Naive thymus-derived CD8-positive, alpha-beta T cell (primary cell): ENCODE measurements at places on chromosomes 2 and 18. TPM values are rescaled to one million over a fixed set of nuclear protein-coding genes. Genes with fewer than 3 reads are reported as not detected.

DNA sequence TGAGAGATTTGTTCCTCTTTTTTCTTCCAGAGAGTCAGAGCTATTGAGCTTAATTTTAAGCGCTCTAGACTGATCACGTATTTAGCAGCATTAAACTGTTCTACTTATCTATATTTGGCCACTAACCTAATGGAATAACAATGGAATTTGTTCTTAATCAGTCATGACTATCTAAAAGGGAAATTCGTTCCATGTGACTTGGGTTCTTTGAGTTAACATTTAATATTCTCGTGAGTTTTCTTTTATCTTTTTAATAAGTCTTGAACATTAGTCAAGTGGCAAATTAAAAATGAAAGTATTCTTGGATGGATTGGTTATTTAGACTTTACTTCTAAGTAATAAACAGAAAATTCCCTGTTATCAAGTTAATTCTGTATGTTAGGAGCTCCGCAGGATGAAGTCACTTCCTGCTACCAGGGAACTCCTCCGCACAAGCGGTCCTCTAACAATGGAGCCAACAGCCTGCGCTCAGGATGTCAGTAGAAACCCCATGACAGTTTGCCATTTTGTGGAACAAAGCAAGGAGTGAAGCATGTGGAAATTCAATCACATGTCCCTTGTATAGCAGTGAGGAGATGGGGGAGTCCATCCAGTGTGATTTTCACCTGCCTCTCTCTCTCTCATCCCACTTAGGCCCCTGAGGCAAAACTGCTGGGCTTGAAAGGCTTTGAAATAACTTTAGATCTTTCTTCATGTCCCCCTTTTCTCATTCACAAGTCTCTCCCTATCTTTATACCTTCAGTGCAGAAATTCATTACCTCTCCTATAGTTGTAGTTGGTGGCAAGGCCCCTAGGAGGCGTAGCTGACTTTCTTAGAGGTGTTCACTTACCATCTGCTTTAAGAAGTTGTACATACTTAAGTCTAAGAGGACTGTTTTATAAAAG lies 138.1 kb downstream of the WDR7 start:
- no peak overlapping the region for H3K27ac ChIP-seq
- no peaks in the 10 kb centered on the region for H3K27me3 ChIP-seq
- no peak for DNase-seq
- H3K4me3 ChIP-seq: no peak overlapping the region
- H3K36me3 ChIP-seq: peaks cover 59% of the 10 kb centered on the region

DNA sequence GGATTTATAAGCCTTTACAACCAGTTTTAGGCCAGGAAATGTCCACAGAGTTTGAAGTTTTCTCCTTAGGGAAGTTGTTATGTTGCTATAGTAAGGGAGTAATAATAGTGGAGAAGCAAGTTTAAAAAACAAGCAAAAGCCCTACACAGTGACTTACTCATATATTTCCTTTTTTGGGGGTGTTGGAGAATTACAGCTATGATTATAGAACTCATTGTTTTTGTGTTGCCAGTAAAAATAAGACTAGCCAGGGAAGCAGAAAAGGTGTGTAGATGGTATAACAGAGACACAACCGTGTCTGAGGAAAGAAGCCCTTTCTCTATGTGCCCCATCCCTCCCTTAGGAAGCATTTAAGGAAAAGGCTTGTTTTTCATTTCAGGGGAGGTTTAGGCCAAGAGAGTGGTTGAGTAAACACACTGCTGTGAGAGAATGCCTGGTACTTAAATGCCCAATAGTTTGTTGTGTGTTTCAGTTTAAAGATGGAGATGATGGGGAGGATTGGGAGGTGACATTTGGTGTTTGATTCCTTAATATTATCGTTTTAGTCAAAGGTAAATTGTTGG lies 2.3 kb downstream of the VAPA start:
- no peak for DNase-seq
- H3K27me3 ChIP-seq: no peaks in the 10 kb centered on the region
- H3K27ac ChIP-seq: peak overlapping the region; percentile 77
- peak overlapping the region; percentile 90 for H3K4me3 ChIP-seq

- DNase-seq: no peak
- H3K36me3 ChIP-seq: no peaks in the 10 kb centered on the region
- peaks cover 5% of the 10 kb centered on the region for H3K27me3 ChIP-seq
- no peak overlapping the region for H3K27ac ChIP-seq
These were observed 380.5 kb upstream of the SPRED2 start for GRCh38 chr2:65812887-65813286.

GRCh38 chr2:218436992-218437391 lies 18.1 kb downstream of the VIL1 start:
- no peak overlapping the region for H3K4me3 ChIP-seq
- no peak for DNase-seq
- no peaks in the 10 kb centered on the region for H3K27me3 ChIP-seq

Gene ZNF397
- 47.9 TPM for total RNA-seq

GRCh38 chr2:68319398-68320117 lies at the start of gene CNRIP1:
TSS of gene CNRIP1 (minus strand) at chr2:68319949. CDS start at chr2:68319400, 549 bp downstream.
- DNase-seq: no peak
- peaks cover 5% of the 10 kb centered on the region for H3K36me3 ChIP-seq
- H3K4me1 ChIP-seq: peaks cover 10% of the 10 kb centered on the region

Gene APLF
- 9.7 TPM for total RNA-seq

GRCh38 chr18:70417847-70418246 lies 129.0 kb downstream of the SOCS6 start:
- H3K27me3 ChIP-seq: peaks cover 18% of the 10 kb centered on the region
- peaks cover 4% of the 10 kb centered on the region for H3K4me1 ChIP-seq
- DNase-seq: no peak
- H3K36me3 ChIP-seq: no peaks in the 10 kb centered on the region
- H3K4me3 ChIP-seq: no peak overlapping the region

Gene GRHL1
- 0.47 TPM for total RNA-seq

GRCh38 chr18:2091937-2092336 lies 479.4 kb downstream of the METTL4 start:
- peaks cover 3% of the 10 kb centered on the region for H3K27me3 ChIP-seq
- peaks cover 12% of the 10 kb centered on the region for H3K4me1 ChIP-seq
- no peak overlapping the region for H3K4me3 ChIP-seq
- no peak overlapping the region for H3K27ac ChIP-seq
- no peak for DNase-seq

DNA sequence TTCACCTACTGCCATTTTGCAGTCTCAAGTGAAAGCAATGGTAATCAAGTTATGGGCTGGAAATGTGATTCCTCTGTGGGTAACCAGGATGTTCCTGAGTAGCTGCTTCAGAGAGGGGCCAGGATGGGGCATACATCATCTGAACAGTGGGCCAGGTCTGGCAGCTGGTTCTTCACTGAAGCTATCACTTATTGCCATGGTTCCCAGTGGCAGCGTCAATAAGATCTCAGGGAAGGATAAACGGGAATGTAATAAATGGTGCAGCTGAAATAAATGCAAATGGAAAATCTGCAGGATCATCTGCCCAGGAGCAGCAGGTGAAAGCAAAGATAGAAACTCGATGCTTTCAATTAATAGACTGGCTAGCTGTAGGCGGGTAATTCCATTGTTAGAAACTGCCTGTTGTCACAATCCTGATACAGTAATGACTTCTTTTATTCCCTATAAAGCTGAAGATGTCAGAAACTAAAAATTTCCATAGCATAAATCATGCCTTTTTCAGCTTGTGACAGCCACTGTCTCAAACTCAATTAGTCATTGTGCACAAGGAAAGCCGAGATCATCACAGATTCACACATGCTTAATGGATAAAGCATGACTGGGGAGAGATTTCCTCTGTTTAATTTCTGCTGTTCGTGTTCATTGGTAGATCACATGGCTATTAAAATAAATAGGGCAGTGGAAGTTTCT lies 56.2 kb upstream of the CCDC85A start:
- no peak for DNase-seq
- peaks cover 2% of the 10 kb centered on the region for H3K27me3 ChIP-seq
- no peaks in the 10 kb centered on the region for H3K4me1 ChIP-seq
- H3K27ac ChIP-seq: no peak overlapping the region
- no peaks in the 10 kb centered on the region for H3K36me3 ChIP-seq

Gene G6PC2
- not detected for total RNA-seq
